Kidney tubule cell (primary cell): ENCODE measurements at places on chromosomes 12 and 14.

GRCh38 chr12:78470354-78471195, 394.0 kb upstream of the SYT1 start:
- peak; percentile 54 for DNase-seq

GRCh38 chr12:111170543-111170942, 198.4 kb downstream of the PHETA1 start:
- no peak for DNase-seq

DNA sequence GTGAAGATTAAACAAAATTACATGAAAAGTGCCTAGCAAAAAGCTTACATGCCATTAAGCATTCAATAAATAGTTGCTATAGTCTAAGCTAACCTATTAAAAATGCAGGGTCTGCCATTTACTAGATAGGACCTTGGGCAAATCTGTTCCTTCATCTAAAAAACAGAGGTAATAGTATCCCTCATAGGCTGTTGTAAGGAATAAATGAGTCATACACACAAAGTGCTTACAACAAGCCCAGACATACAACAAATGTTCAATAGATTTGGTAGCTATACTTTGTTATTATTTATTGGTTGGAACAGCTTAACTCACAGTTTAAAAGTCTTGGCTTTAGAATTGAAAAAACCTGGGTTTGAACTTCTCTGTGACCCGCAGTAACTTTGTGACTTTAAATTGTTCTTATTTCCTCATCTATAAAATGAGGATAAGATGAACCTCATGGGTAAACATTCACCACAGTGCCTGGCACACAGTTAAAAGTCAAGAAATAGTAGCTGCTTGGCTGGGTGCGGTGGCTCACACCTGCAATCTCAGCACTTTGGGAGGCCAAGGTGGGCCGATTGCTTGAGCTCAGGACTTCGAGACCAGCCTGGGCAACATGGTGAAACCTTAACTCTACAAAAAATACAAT, 24.7 kb downstream of the HEATR5A start:
- no peak for DNase-seq

DNA sequence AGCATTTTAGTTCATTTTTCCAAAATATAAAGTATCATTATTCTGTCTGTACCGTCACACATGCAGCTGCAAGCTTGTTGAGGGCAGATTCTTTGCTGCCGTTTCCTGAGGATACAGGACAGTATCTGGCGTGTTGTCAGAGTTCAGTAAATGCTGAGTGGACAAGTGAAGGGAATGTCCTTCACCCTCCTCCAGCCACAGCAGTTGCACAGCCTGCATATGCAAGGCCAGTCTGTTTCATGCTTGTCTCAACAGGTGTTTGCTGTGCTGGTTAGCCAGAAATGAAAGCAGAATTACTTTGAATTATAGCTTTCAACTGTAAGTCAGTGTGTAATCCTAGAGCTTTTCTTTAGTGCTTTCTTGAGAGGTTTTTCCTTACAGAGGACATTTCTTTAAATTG, 36.5 kb downstream of the TDP1 start:
- DNase-seq = no peak

GRCh38 chr12:15526033-15526432, 203.7 kb downstream of the PTPRO start:
- DNase-seq = no peak

DNA sequence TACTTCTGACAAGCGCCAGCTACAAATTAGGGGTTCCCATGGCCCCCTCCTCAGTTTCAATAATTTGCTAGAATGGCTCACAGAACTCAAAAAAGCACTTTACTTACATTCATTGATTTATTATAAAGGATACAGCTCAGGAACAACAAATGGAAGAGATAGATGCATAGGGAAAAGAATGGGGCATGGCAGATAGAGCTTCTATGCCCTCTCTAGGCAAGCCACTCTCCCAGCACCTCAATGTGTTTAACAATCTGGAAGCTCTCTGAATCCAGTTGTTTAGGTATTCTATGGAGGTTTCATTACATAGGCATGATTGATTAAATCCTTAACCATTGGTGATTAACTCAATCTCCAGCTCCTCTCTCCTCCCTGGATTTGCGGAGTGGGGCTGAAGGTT, 184.5 kb upstream of the DAAM1 start:
- DNase-seq = no peak

DNA sequence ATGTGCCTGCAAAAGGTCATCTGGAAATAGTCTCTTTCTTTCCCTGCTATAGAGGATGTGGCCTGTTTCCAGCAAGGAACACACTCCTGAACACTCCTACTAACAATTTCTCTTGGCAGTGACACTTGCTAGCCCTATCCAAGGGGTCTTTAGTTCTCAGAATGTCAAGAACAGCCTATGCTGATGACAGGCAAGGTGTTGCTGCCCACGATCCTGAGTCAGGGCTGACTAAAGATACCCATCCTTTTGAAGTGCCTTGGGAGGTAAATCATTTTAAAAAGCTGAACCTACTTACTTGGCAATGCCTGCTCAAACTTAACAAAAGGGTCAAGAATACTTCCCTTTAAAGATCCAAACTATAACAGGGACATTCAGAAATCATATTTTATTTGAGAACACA, 1146.4 kb downstream of the VRK1 start:
- no peak for DNase-seq

DNA sequence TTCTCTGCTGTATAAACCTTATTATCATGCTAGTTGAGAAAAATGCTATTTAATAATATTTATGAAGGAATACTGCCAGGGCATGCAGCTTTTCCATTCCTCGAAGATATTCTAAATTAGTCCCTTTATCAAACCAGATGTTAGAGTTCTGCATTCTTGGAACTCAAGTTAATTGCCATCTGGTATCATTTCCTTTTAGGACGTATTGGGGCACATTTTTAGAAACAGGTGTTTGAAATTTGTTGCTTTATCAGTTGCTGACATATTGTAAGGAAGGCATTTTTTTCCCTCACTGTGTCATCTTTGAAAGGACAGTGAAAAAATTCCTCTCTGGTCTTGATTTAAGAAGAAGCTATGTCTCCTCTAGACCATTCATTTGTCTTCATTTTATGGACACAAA, 471.2 kb upstream of the PRICKLE1 start:
- DNase-seq = no peak

DNA sequence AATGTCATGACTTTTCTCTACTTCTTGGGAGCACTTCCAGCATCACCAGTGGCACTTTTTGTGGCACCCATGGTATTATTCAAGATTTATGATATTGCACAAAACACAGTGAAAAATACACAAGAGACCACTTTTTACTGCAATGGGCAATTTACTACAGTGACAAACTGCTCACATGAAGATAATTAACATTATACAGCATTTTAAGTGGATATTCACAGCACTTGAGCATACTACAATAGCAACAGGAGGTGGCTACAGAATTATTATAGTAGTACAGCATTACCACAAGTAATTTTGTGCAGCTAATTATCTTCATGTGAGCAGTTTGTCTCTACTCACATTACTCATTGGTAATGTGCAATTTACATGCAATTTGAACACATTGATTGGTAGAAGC, 18.3 kb downstream of the IL26 start:
- DNase-seq = no peak

- peak; percentile 63 for DNase-seq
Measured at GRCh38 chr14:92600318-92601053, 86.9 kb downstream of the RIN3 start.

GRCh38 chr14:95774265-95775160, 60.6 kb upstream of the TCL1A start:
- DNase-seq = peak; percentile 53

- DNase-seq = no peak
Measured at GRCh38 chr14:63543826-63544406, 739 bp upstream of the PPP2R5E start.

- no peak for DNase-seq
Measured at GRCh38 chr12:21819678-21820077, 45.2 kb upstream of the KCNJ8 start.

GRCh38 chr14:96832351-96832750, 35.2 kb downstream of the VRK1 start:
- peak; percentile 18 for DNase-seq

- DNase-seq = peak; percentile 71
Measured at GRCh38 chr14:67863223-67863622, 43.6 kb downstream of the RAD51B start.

DNA sequence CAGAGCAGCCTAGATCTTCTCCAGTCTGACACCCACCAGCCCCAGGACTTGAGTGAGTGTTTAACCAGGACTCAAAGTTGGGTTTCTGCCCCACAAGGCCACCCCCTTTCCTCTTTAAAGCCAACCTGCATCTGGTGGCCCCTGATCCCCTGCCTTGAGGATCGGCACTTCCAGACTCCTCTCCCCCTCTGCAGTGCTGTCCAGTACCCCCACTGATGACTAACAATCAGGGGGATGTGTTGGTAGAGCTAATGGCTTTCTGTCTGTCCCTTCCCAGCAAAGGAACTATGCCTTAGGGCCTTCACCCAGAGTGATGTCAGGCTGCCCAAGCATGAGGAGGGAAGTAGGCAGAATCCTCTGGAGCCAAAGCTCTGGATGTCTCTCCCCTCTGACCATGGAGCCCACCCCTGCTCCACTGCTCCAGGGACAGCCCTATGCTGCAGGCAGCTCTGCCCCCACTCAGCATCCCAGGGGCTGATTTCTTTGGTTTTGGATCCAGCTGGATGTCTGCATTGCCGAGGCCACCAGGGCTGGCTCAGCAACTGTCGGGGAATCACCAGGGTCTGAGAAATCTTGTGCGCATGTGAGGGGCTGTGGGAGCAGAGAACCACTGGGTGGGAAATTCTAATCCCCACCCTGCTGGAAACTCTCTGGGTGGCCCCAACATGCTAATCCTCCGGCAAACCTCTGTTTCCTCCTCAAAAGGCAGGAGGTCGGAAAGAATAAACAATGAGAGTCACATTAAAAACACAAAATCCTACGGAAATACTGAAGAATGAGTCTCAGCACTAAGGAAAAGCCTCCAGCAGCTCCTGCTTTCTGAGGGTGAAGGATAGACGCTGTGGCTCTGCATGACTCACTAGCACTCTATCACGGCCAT, 42.9 kb downstream of the DAD1 start:
- peak; percentile 51 for DNase-seq

DNA sequence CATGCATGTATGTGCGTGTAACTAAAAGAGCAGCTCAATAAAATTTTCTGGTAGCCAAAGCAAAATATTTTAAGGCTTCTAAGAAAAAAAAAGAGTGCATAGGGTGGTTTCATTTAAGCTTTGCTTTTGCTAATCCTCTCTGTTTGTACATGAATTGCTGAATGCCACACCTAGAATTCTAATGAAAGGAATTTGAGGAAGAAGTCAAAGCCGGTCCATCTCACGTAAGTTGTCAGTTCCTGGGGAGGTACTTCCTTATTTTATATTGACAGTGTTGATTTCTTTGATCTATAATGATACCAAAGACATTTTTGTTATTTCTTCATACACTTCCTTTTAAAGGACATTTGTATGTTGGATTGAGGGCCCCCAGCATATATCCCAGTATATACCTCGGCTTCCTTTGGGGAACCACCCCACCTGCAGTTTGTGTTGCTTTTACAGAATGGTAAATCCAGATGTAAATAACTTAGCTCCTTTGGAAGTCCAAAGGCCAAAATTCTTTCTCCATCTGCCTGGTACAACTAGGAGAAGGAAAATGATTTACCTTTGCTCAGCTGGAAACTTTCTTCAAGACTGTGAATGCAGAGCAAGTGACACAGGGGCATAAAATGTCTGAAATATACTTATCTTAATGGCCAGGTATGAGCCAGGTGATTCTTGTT, 420.9 kb upstream of the ATP2B1 start:
- no peak for DNase-seq

GRCh38 chr14:80805136-80805535, 136.4 kb downstream of the CEP128 start:
- no peak for DNase-seq

DNA sequence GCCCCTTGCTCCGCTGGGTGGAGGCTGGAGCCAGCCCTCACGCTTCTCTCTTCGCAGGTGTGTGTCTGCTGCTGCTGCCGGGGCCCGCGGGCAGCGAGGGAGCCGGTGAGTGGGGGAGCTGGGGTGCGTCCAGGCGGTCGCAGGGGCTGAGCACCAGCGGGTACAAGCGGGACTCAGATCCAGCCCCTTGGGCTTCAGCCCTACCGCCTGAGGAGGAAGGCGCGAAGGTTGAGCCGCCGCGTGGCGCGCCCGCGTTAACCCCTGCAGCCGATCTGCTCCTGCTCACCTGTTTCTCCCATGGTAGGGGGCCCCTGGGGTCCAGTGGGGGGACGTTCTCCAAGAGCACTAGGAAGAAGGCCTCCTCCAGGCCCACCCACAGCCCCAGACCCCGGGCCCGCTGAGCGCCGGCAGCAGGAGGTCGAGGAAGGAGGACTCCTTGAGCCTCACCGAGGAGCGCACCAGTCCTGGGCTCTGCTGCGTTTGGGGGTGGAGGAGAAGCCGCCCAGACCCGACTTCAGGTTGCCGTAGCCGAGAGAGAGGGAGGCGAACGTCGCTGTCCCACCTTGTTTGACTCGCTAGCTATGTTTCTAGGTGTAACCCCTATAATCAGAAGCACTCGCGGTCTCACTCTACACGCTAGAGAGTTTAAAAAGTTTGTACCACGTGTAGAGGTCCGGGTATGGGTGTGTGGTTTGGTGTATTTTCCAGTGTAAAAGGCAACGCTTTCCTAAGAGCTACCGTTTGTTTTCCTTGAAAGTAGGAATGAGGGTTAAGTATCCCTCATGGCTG, 834 bp downstream of the COCH start:
- peak; percentile 8 for DNase-seq

DNA sequence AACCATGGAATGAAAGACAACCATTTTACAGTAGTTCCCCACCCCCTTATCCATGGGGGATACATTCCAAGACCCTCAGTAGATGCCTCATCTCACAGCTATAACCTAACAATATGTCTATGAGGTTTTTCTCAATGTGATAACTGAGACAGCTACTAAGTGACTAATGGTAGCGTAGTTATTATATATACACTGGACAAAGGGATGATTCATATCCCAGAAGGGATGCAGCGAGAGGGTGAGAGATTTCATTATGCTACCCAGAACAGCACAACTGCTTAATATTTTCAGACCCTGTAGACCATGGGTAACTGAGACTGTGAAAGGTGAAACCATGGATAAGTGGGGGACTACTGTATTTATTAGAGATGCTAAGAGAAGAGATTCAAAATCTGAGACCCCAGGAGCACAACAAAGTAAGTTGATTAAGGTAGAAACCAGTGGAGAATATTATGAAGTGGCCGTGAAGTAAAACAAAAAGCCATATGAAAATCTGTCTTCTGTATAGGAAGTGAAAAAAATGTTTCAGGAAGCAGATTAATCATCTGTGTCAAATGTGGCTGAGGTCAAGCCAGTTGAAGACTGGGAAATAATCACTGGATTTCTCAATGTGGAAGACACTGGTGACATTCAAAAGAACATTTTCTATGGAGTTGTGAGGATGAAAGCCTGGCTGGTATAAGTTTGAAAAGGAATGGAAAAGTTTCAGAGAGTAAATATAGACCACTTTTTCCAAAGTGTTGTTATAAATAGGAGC, 77.2 kb downstream of the RPL10L start:
- DNase-seq = peak; percentile 7

DNA sequence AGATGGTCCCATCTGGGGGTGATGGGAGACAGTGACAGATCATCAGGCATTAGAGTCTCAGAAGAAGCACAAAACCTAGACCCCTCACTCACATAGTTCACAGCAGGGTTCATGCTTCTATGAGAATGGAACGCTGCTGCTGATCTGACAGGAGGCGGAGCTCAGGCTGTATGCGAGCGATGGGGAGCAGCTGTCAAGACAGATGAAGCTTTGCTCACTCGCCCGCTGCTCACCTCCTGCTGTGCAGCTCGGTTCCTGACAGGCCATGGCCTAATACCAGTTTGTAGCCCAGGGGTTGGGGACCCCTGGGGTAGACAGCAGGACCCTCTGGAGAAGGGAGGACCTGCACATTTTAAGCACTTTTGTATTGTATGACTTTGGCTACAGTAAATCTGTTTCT, 111.2 kb downstream of the LGMN start:
- DNase-seq = no peak
